Suprapubic skin (tissue), 4 donors: ENCODE measurements at places on chromosomes 11 and 22. TPM values are rescaled to one million over a fixed set of nuclear protein-coding genes. Genes with fewer than 3 reads are reported as not detected.

DNA sequence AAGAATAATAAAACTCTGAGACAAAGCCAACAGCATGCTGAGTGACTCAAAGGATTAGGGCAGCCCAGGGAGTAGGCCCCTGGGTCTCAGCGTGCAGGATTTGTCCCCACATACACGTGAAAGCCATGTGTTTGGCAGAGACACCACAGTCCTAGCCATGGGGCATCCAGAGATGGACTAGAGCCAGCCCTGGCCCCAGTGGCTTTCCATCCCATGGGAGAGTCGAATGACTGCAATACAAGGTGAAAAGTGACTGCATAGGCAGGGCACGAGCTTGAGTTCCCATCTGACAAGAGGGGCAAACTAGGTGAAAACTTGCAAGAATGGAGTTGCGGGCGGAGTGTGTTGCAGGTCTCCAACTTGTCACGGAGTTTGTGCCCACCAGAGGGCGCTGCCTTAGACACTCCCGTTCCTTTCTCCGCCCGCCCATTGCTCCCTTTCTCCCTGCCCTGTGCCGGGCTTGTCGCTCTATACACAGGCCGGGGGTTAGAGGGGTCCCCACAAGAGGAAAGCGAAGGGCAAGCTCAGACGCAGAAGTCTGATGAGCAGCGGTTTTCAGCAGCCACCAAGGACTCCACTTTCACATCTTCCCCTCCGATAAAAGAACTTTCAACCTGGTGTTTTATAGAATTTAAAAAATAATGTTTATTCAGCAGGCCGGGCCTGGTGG, 24.2 kb downstream of the TSKU start:
- peak; percentile 95 for DNase-seq

DNA sequence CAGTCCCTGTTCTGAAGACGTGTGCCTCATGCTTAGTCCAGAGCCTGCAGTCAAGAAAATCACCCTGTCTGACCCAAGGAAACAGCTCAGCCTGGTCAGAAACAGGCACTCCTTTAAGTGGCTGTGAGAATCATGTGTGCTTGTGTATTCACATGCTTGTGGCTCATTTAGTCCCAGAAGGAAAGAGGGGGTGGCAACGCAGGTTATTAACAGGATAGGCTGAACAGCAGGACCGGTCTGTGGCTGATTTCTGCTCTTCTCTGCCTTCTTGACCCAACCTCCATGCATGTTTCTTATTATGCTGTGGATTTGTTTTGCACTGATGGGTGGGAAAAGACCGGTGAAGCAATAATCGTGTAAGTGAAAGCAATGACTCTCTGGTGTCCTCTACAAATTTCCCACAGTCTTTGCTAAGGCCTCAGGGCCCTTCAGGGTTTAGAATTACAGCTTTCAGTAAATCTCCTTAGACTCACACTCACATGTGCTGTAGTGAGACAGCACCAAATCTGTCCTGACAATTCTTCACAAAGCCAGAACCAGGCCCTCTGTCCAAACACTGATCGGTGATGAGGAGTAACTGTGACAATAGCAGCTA, 288.1 kb downstream of the ETS1 start:
- no peak for DNase-seq

GRCh38 chr11:118095493-118095892, 8.7 kb upstream of the SMIM35 start:
- DNase-seq = no peak

DNA sequence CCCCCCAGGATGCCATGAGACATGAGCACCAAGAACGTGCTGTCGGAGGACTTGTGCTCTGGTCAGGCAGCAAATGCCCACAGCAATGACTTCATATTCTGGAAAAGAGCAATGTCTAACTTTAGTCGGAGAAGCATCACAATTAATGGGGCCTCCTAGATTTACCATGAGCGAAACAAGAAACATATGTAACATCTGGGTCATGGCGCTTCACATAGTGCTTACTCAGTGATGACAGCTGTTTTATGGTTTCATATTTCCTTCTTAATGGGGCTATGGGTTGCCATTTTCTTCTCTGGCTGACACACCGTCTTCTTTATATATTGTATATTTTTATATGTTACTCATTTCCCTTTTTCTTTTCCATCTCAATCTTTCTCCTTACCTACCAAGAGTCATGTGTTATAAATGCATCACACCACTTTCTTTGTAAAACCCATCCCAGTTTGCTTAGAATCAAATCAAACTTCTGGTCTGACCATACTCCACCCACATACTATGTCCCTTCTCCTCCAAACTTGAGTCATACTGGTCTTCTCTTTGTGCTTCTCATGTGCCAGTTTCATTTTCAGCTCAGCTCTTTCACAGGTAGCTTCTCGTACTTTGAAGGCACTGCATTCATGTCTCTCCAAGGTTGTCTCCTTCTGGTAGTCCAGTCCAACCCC, 9.4 kb upstream of the CASP12 start:
- no peak for DNase-seq

GRCh38 chr11:103591554-103591953, 444.9 kb upstream of the DDI1 start:
- no peak for DNase-seq

- DNase-seq = peak; percentile 74
Observed at GRCh38 chr11:8036002-8036802, 44.8 kb upstream of the TUB start.

DNA sequence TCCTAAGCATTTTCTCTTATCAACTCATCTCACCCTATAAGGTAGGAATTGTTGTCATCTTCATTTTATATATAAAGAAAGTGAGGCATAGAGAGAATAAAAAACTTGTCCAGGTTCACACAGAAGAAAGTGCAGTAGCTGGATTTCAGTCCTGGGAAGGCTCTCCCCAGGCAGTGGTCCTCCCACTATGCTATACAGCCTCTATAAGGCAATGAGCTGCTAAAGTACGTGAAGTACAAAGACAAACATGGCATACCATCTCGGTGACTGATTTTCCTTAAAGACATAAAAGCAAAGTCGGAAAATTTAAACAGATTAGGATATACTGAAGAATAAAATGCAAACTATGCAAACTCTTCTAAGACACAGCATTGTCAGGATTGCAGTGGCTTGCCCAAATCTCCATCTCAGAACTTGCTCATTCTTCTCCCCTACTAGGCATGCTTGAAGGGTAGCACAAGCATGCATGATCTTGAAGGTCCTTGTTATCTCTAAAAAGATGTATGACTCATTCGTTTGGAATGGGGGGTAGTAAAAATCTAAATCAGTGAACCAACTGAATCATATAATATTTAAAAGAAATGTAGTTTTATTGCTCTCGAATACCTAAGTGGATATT, 97.8 kb upstream of the CSNK2A3 start:
- no peak for DNase-seq

- no peak for DNase-seq
Observed at GRCh38 chr11:57491371-57492061, 24.0 kb downstream of the SLC43A1 start.

GRCh38 chr11:34478845-34479663, 34.5 kb downstream of the ELF5 start:
- no peak for DNase-seq

GRCh38 chr11:133942577-133942976, 14.2 kb downstream of the IGSF9B start:
- DNase-seq = no peak

GRCh38 chr11:69576069-69576782, 64.7 kb upstream of the CCND1 start:
- DNase-seq = peak; percentile 45

- no peak for DNase-seq
Observed at GRCh38 chr11:3710485-3711259, 39.5 kb upstream of the CHRNA10 start.

DNA sequence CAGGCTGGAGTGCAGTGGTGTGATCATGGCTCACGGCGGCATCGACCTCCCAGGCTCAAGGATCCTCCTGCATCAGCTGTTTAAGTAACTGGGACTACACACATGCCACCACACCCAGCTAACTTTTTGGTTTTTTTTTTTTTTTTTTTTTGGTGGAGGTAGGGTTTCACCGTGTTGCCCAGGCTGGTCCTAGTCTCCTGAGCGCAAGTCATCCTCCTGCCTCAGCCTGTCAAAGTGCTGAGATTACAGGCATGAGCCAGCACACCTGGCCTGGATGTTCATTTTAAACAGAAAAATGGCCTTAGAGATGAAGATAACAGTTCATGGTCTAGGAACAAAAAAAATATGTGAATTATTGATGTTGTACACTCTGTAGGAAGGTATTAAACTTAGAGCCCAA, 13.6 kb upstream of the SLC25A18 start:
- no peak for DNase-seq

The UPK3A gene
- not detected for total RNA-seq
